ENCODE measurements at places on chromosomes 11 and 22.

GRCh38 chr22:28813772-28814518 lies 13.6 kb upstream of the XBP1 start:
- no peak for DNase-seq

DNA sequence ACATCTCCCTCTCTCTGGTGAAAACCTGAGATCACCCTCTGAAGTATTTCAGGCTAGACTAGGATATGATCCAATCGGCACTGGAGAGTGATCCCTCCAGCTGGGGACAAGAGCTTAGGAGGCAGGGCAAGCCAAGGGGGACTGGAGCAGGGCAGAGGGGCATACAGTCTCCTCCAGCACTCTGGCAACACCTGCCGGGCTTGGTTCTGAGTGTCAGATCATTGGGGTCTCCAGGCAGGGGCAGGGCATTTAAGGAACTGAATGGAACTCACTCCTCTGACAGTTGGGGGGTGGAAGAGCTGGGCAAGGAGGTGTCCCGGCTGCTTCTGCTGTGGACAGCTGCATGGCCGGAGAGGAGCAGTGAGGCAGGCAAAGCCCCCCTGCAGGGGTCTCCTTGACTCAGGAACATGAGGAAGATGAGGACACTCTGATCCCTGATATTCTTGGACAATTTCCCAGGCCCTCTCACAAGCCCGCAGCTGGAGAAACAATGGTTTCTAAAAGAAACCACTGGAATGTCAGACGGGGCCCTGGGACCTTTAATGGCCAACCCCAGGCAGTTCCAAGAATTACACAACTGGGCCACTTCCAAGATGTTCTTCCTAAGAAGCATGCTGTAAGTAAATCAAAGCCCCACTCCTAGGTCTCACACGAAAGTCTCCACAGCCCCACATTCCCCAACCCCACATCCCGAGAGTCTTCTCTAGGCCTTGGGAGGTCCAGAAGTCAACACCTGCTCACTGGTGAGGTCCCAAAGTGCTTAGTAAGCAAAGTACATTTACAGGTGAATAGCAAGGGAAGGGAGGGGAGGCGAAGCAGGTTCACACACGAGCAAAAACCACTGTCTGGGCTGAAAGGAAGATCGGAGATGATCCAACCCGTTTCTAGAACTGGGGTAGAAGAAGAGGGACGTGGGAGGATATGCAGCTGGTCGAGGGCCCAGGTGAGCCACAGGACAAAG lies 1.2 kb upstream of the CCDC86 start:
- DNase-seq = no peak

DNA sequence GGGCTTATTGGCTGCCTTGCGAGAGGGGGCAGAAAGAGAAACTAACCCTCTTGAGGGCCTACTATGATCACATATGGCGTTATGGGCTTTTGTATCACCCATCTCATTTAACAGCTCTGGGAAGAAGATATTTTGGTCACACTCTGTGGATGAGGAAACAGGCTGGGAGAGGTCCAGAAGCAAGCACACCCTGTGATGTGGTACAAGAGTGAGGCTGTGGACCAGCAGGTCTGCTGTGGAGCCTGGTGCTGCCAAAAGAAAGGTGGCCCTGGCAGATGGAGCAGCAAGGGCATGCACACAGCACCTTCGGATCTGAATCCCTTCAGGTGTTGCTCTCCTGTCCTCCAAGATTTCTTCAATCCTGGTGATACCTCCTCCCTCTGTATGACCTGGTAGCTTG lies 64.1 kb downstream of the KCNC1 start:
- DNase-seq = no peak

DNA sequence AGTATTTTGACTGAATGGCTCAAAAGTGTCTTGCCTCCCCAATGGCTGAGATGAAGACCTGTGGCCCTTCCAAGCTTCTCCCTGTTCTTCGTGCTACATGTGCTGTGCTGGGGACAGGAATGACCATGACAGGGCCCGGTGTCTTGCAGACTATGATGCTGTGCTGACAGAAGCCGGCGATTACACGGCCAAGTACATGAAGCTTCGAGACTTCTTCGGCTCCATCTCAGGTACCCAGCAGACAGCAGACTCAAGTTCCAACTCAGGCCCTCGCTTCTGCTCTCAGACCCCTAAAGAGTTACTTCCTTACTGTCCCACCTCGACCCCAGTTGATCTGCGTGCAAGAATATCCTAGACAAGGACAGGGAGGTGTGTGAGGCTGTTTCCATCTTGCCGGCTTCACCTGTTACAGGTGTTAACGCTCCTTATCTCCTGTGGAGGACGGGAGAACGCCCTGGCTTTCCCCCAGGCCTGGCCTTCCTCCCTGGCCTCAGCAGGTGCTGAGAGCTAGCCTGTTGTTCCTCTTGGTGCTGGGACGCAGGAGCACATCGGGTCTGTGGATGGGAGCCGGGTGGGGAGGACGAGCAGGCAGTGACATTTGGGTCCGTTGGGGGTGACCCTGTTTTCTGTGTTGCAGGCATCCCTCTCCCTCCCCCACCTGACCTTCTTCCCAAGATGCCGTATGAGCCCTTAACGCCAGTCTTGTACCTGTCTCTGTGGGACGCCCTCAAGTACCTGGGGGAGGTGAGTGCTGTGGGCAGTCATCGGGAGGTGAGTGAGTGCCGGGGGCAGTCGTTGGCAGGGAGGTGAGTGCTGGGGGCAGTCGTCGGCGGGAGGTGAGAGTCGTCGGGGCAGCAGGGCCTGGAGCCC lies 38.1 kb downstream of the GLB1L2 start:
- DNase-seq = no peak
